ENCODE measurements at places on chromosomes 1 and 21. TPM values are rescaled to one million over a fixed set of nuclear protein-coding genes. Genes with fewer than 3 reads are reported as not detected.

The DIO1 gene
- total RNA-seq, result not detected

DNA sequence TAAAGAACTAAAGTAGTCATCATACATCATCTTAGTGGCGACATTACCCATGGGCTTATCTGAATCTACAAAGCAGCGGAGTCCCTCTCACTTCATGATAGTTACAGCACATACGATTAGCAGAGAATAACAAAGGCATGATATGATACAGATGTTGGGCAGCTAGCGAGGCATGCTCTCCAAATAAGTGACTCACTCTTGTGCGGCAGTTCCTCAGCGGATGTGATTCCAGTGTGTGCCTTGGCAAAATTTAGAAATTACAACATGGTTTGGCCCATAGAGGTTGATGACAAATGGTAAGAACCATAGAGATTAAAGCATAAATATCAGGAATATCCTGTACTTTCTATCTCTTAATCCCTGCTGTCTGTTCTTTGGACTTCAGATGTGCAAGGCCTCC is 48.1 kb upstream of the PAXBP1 start:
- no peak for DNase-seq

The CXADR gene
- 0.65 TPM for total RNA-seq

GRCh38 chr1:60129911-60130310 is 56.3 kb upstream of the C1orf87 start:
- no peak for DNase-seq

- no peak for DNase-seq
Observed at GRCh38 chr1:78291418-78291817, 199.4 kb upstream of the PTGFR start.

The IVL gene
- total RNA-seq, result not detected

DNA sequence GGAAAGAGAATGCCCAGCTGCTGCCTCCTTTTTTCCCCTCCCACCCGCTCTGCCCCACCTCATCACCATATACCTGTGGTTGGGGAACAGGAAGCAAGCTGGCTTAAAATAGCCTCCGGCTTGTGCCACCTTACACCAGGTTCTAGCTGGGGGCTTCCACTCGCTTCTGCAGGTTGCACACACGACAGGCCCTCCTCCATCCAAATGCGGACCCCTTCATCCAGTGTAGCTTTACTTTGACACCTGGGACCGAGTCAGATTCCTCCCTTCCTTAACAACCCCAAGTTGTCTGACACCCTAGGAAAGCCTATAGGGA is 14.6 kb downstream of the BLACAT1 start:
- no peak for DNase-seq

DNA sequence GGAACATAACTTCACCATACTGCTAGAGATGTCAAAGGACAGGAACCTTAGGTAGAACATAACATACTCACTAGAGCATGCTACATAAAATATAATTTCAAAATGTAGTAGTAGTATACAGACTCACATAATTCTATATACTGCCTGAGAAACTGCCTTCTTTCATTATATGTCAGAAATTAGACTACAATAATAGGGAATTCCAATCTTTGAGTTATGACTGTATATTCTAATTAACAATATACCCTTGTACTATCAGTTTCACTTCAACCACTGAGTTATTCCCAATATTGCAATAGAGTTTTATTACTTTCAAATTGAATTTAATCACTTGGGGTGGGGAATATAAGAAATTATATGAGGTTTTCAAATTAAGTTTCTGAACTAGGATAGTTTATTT is 44.0 kb downstream of the OMA1 start:
- no peak for DNase-seq

The HSF2BP gene
- total RNA-seq, result 0.15 TPM

GRCh38 chr21:43362321-43362791 is 64.6 kb downstream of the SIK1 start:
- peak; percentile 87 for DNase-seq

The ERG gene
- not detected for total RNA-seq

GRCh38 chr1:217456261-217456660 is 174.6 kb downstream of the GPATCH2 start:
- no peak for DNase-seq

DNA sequence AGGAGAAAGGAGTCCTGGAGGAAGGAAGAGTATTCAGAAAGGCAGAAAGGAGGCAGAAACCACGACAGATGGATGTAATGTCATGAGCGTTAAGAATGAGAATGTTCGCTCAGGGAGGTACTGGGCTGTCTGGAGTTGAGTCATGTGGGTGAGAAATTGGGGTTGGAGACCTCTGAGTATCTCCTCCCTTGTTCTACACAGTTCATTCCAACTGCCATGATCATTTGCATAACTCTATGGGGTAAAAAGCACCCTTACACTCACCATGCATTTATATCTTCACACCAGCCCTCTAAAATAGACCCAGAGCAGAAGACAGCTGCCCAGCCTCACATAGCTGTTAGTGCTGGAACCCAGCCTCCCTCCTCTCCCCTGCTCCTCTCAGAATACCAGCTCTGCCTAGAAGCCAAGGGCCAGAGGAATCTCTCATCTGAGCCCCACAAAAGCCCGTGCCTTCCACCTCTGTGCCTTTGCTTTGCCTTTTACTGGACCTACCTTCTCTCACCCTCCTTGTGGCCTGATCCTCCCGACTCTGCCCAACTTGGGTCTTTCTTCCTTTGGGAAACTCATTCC is 85.2 kb downstream of the BEND5 start:
- no peak for DNase-seq

DNA sequence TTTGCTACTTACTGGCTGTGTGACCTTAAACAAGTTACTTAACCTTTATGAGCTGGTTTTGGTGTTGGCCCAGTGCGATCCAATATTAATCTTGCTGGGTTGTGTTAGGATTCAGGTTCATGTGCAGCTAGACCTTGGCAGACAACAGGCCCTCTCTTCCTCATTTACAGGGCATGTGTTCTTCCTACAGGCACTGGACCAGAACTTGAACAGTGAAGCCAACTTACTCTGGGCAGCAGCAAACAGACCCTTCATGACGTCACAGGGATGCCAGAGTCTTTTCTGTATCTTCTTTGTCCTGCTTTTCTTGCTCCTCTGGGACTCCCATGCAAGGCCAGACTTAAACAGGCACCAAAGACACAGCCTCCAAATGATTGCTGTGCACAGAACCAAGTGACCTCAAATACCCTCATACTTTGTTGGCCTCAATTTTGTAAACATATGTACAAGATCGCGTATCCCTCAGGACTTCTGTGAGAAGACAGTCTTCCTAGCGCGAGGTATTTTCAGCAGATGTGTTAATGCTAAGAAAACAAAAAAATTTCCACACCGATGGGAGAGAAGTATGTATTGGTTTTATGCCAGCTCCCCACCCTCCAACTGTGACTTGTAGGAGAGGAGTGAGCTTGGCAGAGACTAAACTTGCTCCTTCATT is 73.7 kb downstream of the URB2 start:
- no peak for DNase-seq

The OR2T35 gene
- total RNA-seq, result not detected

DNA sequence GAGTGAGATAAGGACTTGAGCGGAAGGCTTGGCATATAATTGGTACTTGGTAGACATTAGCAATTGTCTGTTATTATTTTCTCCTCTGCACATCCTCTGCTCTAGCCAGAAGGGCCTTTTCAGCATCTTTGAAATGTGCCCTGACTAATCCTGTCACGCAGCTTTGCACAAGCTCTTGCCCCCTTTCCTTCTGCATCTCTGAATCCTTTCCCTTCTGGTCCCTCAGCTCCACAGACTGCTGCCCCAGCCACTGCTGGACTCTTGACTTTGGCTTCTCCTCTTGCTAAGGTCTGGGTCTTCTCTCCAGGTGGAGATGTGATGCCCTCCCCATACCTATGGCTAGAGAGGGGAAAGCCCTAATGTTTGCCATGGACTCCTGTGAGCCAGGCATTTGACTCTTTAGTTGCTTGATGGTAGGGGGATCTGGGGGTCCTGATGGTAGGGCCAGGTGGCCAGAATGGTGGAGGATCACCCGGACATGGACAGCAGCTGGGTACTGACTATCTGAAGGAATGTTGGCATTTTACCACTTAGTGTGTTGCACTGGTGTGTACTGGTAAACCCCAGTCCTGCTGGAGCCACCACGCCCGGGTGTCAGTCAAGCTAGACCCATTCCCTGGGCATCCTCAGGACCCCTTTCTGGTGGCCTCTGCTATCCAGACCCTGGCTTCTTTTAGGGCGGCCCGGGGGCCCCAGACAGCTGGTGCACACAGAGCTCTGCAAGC is 4.4 kb downstream of the HPCA start:
- DNase-seq, result no peak

The RGS8 gene
- total RNA-seq, result not detected

- no peak for DNase-seq
Observed at GRCh38 chr21:25901330-25901979, 166.7 kb downstream of the GABPA start.

The OR2T11 gene
- total RNA-seq, result not detected

DNA sequence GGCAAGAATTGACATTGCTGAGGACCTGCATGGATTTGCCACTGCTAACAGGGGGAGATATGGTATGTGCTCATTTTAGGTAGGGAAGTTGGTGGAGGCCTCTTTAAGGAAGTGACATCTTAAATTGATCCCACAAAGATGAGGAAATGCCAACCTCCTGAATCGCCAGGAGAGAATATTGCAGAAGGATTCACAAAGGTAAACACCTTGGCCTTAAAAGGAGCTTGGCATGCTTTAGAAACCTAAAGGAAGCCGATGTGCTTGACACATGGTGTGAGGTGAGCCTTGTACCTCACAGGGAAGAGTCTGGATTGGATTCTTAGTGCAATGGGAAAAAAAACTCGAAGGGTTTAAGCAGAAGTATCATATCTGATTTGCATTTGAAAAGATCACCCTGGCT is 470.5 kb upstream of the DAB1 start:
- DNase-seq, result no peak

- no peak for DNase-seq
Observed at GRCh38 chr1:118118469-118118868, 66.6 kb downstream of the SPAG17 start.
